ENCODE measurements at places on chromosomes 1 and 21.

DNA sequence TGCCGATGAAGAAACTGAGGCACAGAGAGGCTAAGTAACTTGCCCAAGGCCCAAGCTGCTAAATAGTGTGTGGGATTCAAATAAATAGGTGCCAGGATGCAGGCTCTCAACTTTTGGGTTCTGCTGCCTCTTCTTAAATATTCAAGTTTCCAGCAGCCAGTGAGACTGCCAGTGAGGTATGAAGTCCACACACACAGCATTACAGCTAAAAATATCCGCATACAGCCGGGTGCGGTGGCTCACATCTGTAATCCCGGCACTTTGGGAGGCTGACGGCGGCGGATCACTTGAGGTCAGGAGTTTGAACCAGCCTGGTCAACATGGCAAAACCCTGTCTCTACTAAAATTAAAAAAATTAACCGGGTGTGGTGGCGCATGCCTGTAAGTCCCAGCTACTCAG lies 78.4 kb upstream of the DIRAS3 start:
- DNase-seq, result no peak

DNA sequence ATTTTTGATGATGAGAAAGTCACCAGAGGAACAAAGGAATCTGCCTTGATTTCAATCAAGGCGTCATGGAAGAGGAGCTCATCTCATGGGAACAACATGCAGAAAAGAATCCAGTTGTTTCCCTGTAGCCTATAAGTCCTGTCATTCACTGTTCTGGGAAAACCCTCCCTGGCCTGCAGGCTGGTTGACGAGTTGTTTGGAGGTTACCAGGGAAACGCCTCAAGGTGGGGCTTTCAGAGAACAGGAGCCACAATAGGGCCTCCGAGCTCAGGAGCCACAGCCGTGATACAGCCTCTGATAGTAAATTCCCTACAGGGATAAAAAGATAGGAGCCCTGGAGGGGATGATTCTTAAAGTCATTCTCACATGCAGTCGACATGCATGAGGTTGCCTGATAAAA lies 135.2 kb downstream of the PSMG1 start:
- DNase-seq, result no peak

- DNase-seq, result no peak
Measured at GRCh38 chr1:222457513-222457912, 90.4 kb downstream of the HHIPL2 start.

DNA sequence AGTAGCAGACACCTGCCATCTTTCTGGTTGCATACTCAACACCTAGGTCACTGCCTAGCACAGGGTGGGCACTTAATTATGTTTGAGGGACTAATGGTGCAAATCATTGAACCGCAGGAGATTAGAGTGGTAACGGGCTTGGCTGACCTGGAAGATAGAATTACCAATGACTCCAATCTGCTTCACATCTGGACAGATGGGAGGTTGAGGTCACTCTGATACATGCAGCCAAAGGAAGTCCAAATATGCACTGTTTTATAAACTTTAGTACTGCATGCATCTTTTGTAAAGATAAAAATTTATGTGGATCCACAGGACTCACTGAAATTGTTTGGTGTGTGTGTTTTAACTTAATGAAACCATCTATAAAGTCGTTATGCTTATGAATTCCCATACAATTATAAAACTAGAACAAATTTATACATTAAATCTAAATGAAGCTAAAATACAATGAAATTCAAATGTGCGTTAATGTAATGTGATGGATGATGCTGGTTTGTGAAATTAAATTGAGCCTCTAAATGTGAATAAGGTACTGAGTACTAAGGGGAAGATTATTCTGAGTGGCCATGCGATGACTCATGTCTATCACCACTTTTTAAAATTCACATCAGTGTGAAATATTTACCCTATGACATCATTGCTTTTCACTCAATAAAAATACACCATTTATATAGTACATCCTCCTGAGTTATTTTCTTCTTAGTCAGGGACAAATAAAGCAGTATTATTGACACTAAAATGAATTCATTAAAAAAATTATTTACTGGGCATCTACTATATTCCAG lies 224.7 kb upstream of the FAM78B start:
- no peak for DNase-seq

- DNase-seq, result peak; percentile 85
Measured at GRCh38 chr1:97849345-97850340, 71.2 kb downstream of the DPYD start.

DNA sequence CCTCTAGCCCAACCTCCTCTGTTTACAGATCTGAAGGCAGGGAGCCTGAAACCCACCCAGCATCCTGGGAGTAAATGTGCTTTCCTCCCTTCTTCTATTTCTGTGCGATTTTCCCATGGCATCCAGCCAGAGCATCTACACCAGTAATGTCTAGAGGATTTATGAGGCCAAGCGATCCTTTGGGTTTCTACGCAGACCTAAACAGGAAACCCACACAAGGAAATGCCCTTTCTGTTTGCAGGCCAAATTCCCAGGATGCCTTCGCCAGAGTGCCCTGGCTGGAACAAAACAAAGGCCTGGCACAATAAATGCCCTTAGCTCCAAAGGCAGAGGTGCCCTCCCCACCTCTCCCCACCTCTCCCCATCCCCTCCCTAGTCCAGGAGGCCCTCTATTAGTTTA lies 110.5 kb upstream of the CDC42BPA start:
- no peak for DNase-seq

DNA sequence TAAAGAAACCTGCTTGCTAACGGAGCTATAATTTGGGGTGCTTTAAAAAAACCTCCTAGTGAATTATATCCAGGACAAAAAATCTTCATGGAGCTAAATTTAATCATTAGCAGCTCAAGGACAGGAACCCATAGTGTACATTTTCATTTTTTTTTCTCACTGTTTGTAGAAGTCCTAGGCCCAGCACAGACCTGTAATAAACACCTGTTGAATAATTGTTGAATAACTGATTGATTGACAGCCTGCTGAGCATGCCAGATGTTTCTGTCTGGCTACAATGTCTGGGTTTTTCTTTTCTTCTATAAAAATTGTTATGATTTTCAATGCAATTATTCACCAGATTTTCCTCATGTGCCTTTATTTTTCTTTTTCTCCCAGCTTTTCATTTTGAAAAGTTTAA lies 10.9 kb upstream of the GALNT2 start:
- no peak for DNase-seq

- no peak for DNase-seq
Measured at GRCh38 chr1:14339288-14339687, 259.2 kb upstream of the KAZN start.

- no peak for DNase-seq
Measured at GRCh38 chr1:59769736-59770095, 45.0 kb upstream of the HOOK1 start.

- DNase-seq, result no peak
Measured at GRCh38 chr1:81937791-81938450, 137.2 kb downstream of the ADGRL2 start.

DNA sequence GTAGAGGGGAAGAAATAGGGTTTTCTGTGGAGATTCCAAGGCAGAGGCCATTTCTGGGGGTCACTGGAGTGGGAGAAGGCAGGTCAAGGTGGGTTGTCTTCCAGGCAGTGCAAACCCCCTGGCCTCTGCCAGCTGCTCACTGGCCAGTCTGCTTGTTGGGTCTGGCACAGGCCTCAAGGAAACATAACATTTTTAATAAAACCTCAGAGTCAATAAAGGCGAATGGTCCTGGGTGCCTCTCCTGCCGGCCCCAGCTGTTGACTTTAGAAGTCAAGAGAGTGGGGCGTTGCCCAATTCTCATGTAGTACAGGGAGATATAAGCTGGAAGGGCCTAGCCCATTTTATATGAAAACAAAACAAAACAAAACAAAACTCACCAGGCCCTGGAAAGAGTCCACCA lies 36.6 kb downstream of the RUNX3 start:
- no peak for DNase-seq

DNA sequence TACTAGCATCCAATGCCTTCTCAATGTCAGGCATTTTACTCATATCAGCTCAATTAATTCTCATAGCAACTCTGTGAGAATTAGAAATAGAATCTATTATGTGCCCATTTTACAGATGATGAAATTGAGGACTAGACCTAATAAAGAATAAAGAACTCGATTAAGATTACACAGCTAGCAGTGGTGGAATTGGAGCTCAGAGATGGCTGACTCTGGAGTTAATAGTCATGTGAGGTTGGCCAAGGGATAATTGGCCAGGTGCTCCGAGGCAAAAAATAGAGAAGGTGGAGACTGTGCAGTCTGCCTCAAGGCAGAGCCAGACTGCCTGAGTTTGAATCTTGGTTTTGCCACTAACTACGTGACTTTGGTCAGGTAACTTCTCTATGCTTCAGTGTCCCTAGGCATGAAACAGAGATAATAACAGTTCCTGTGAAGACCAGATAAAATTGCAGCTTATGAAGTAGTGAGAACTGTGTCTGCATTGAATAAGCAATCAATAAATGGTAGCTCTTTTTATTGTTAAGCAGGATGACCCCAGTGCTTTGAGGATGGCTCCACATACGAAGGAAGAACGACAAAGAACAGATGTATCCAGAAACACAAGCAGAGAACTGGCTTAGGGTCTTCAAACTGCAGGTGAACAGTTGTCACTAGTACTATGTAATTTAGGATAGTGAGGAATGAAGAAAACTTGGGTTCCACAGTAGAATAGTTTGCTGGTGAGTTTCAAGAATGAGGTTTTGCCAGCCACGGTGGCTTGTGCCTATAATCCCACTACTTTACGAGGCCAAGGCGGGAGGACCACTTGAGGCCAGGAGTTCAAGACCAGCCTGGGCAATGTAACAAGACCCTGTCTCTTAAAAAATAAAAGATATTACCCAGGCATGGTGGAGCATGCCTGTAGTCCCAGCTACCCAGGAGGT lies 6.9 kb upstream of the CCSAP start:
- no peak for DNase-seq

DNA sequence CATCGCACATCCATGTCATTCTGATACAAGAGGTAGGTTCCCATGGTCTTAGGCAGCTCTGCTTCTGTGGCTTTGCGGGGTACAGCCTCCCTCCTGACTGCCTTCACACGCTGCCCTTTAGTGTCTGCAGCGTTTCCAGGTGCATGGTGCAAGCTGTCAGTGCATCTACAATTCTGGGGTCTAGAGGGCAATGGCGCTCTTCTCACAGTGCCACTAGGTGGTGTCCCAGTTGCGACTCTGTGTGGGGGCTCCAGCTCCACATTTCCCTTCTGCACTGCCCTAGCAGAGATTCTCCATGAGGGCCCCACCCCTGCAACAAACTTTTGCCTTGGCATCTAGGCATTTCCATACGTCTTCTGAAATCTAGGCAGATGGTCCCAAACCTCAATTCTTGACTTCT lies 138.2 kb upstream of the BRINP3 start:
- no peak for DNase-seq

GRCh38 chr1:156627313-156627880 lies 8.2 kb downstream of the HAPLN2 start:
- DNase-seq, result no peak

DNA sequence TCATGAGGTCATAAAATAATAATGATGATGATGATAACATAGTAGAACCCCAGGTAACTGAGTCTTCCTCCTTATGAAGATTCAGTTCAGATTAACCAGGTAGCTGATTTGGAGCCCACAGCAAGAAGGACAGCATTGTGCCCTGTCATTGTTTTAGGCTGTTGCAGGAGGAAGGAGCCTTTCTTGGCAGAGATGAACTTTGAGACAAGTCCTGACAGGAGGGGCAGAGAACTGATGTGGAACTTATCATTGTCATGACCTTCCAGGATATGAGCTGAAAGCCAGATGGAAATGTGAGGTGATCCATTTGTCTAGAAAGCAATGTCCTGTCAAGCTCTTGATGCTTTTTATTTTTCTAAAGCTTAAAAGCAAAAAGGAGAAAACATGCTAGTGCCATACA lies 132.6 kb upstream of the COA6 start:
- no peak for DNase-seq

GRCh38 chr21:36450511-36450910 lies 29.4 kb downstream of the CLDN14 start:
- no peak for DNase-seq

- no peak for DNase-seq
Measured at GRCh38 chr1:168613691-168614231, 37.4 kb downstream of the XCL1 start.
